ENCODE measurements at places on chromosomes 12 and 14.

- DNase-seq, result no peak
These were observed 26.9 kb upstream of the IGF1 start for GRCh38 chr12:102507301-102507700.

DNA sequence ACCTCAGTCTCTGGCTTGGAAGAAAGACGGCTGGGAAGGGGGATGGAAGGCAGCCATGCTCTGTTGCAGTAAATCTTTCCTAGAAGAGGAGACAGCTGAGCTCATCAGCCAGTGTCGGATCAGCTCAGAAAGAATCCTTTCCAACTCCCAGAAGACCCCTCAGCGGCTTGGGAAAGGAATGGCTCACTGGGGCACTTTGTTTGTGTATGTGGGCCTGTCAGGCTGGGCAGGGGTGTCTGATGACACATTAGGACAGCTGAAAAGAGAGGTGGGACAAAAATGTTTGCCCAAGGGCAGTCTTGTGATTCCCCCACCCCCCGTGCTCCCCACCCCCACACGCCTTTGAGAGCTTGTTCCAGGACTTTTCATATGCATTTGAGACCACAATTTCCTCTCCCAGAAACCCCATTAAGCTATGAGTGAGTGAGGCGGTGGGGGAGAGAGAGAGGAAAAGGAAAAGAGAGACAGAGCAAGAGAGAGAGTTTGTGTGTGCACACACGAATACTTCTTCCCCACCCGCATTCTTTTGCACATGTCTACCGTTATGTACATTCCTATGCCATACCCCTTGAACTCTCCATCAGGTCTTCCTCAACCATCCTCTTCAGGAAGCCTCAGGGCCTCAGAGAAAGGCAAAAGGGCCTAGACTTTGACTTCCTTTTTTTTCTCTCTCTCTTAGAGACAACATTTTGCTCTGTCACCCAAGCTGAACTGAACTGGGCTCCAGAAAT is 198.9 kb downstream of the ZFP36L1 start:
- peak; percentile 63 for DNase-seq

DNA sequence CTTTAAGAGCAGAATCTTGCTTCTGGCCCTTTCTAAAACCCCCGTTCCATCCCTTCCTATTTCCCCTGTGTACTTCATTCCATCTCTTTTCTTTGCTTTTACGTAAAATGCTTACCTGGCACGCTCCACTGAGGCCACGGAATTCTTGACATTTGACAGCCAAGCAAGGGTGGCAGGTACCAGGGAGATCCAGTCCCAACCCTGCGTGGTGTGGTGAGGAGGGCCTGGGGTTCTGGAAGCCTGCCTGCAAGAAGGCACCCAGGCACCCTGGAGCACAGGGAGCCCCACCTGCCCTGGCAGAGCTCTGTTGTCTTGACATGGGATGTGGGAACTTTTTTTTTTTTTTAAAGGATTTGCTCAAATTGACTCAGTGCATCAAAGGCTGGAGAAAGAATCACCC is 48.6 kb downstream of the ITPK1 start:
- DNase-seq, result no peak

DNA sequence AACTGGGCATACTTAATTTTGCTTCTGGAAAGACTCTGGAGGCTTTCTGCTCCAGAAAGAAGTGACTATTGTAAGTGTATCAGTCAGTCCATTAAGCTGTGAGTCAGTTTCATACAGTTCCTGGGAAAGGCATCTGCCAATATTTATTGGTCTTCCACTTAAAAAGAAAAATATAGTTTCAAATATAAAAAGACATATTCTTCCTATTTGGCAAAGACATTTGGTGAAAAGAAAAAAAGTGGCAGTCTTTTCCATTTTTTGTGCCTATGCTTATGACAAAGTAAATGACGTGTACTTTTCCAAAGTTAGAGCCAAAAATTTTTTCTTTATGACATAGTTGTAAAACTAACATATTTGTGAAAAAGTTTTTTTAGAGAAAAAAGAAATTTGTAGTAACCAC is 12.3 kb downstream of the TMEM30B start:
- DNase-seq, result no peak

- DNase-seq, result no peak
These were observed 111.0 kb upstream of the HIF1A start for GRCh38 chr14:61584331-61584741.

GRCh38 chr12:49673446-49674317 is 33.5 kb downstream of the FMNL3 start:
- DNase-seq, result no peak

DNA sequence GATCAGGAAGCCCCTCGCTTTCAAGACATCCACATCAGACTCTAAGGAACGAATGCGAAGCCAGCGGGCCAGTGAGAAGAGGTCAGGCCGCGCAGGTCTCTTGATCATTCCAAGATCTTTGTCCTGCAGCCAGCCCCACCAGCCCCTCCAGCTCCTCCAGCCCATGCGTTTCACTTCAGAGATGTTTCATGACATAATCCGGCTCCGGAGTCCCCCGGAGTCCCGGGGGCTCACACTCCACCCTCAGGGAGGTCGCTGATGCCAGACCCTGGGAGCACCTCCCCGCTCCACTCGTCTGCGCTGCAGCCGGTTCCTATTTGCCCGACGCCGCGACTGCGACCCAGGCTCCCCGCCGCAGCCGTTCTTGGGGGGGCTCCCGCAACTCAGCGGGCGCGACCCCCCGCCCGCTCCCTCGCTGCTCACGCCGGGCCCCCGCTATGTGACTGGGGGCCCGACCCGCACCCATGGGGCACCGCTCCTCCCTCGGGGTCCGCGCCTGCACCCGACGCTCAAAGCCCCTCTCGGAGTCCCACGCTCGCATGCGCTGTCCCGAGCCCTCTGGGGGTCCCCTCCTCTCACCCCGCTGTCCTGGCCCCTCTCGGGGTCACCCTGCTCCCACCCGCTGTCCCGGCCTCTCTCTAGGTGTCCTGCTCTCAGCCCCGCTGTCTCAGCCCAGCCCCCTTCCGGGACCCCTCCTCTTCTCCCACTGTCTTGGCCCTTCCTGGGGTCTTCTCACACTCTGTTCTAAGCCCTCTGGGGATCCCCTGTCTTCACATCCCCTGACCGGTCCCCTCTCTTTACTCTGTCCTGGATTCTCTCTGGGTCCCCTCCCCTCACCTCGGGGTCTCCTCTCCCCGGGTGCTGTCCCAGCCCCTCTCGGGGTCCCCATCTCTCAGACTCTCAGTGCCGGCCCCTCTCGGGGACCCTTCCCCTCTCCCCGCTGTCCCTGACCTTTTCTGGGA is 1.1 kb downstream of the TAOK3 start:
- no peak for DNase-seq

DNA sequence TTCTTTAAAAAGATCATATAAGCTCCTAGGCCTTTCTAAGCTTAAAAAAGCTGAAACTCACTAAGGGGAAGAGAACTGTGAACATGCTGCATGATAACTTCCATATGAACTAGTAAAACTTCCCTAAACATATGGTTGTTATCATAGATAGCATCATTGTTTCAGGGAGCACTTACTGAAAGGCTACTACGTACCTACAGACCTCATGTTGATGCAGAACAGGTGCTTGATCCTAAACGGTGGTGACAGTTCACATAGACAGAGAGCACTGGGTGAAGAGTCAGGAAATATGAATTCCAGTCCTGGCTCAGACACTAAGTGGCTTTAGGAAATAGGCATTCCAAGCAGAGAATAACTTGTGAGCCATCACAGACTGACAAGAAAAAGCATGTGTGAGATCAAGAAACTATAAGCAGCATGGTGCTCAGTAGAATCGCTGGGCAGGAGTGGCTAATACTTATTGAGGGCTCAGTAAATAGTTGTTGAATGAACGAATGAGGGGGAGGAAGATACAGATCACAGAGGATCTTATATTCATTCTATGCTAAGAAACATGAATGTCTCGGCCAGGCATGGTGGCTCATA is 78.4 kb upstream of the NUDT4 start:
- DNase-seq, result no peak

DNA sequence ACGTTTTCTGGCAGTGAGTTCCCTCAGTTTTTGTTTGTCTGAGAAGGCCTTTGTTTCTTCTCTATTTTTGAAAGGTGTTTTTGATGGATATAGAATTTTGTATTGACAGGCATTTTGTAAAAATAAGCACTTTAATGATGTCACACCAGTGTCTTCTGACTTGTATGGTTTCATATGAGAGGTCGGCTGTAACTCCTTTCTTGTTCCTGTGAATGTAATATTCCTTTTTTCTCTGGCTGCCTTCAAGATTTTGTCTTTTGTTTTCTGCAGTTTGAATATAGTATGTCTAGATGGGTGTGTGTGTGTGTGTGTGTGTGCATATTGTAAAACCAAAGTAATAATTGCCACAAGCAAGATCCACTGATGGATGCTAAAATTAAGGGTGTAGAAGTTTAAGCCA is 67.8 kb upstream of the PSMC1 start:
- no peak for DNase-seq

DNA sequence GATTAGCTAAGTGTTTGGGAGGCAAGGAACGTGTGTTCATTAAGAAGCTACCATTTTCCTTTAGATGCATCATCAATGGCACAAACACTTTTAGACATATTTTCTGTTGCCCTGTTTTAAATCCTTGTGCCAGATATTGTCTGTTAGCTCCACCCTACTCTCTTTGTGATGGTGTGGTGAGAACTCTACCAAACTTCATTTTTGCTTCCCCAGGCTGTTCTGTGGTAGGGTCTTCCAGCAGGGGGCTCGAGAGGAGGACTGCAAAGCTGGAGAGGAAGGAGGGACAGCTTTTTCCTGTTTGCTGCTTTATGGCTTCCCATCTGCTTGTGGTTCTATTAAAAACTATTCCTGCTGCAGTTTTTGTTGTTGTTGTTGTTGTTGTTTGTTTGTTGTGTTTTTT is 23.8 kb upstream of the STRAP start:
- no peak for DNase-seq
